Stimulated activated CD4-positive, alpha-beta T cell treated with anti-CD3 and anti-CD28 coated beads, Interleukin-12 subunit alpha, Interleukin-12 subunit beta, amount 100 ng/mL, for 48 hours (primary cell): ENCODE measurements at places on chromosomes 12 and 14.
A peak's percentile ranks its signal among the peaks of the same experiment; 100 is the strongest.

- peak; percentile 14 for DNase-seq
Measured at GRCh38 chr12:77049767-77050353, 15.5 kb downstream of the E2F7 start.

DNA sequence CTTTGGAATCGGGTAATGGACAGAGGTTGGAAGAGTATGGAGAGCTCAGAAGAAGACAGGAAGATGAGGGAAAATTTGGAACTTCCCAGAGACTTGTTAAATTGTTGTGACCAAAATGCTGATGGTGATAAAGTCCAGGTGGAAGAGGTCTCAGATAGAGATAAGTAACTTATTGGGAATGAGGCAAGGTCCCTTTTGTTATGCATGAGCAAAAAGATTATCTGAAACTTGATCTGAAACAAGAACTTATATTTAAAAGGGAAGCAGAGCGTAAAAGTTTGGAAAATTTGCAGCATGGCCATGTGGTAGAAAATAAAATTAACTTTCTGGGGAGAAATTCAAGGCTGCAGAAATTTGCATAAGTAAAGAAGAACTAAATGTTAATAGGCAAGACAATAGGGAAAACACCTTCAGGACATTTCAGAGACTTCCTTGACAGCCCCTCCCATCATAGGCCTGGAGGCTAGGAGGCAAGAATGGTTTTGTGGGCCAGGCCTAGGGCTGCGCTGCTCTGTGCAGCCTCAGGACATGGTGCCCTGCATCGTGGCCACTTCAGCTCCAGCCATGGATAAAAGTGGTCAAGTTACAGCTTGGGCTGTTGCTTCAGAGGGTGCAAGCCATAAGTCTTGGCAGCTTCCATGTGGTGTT, 425.7 kb upstream of the PRICKLE1 start:
- DNase-seq: no peak

GRCh38 chr12:102625819-102626218, 145.5 kb upstream of the IGF1 start:
- no peak for DNase-seq

GRCh38 chr12:1290716-1291115, 299.7 kb downstream of the ERC1 start:
- no peak for DNase-seq

- DNase-seq: no peak
Measured at GRCh38 chr14:94451091-94451771, 1.4 kb downstream of the SERPINA11 start.

DNA sequence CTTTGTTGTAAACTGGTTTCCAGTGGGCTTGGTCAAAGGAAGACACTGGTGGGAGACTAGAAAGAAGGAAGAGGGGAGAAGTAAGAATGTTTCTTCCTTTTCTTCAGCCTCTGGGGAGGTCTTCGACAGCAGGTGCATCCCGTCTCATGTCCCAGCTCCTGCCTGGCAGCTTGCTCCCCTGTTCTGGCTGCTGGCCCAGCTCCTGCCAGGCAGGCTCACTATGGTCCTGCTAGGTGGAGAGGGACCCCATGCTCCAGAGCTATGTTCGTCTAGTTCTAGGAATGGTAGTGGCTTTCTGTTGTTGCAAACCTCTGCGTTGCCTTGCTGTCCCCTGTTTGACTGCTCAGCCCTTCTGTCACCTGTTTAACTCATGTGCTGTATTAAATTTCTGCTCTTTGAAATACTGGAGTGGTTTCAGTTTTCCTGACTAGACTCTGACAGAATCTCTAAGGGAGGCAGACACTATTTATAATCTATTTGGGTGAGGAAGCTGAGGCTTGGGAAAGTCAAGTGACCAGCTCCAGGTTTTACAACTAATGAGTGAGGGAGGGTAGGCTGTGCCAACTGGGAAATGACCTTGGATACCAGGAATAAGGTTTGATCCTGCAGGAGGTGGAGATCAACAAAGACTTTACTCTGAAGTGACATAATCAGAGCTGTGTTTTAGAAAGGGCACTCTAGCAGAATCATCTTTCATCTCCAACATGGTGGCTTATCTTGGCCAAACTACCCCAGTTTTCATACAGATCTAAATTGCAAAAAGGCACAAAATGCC, 94.7 kb upstream of the DDHD1 start:
- DNase-seq: no peak

GRCh38 chr14:22668863-22669262, 24.7 kb upstream of the OR6J1 start:
- DNase-seq: no peak

GRCh38 chr14:46063872-46064271, 587.7 kb downstream of the RPL10L start:
- DNase-seq: no peak

DNA sequence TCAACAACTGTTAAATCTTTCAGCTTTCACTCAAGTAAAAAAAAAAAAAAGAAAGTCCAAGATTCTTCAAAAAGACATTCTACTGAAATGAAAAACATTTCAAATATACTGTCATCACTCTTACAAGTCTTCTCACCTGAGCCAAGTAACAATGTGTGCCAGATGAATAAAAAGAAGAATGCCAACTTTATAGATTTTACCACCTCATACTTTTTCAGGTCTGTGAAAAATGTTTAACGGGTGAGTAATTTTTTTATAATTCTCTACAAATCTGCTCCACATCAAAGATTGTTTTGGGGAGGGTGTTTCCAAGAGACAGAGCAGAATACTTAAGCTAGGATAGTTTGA, 181.0 kb upstream of the BMP4 start:
- DNase-seq: no peak

GRCh38 chr14:61696753-61697318, 1.5 kb downstream of the HIF1A start:
- DNase-seq: no peak

- DNase-seq: no peak
Measured at GRCh38 chr14:38405851-38406635, 150.2 kb upstream of the CLEC14A start.

- DNase-seq: no peak
Measured at GRCh38 chr12:31880340-31880739, 78.9 kb upstream of the RESF1 start.

GRCh38 chr12:120216742-120217605, 16.1 kb upstream of the RPLP0 start:
- DNase-seq: no peak

DNA sequence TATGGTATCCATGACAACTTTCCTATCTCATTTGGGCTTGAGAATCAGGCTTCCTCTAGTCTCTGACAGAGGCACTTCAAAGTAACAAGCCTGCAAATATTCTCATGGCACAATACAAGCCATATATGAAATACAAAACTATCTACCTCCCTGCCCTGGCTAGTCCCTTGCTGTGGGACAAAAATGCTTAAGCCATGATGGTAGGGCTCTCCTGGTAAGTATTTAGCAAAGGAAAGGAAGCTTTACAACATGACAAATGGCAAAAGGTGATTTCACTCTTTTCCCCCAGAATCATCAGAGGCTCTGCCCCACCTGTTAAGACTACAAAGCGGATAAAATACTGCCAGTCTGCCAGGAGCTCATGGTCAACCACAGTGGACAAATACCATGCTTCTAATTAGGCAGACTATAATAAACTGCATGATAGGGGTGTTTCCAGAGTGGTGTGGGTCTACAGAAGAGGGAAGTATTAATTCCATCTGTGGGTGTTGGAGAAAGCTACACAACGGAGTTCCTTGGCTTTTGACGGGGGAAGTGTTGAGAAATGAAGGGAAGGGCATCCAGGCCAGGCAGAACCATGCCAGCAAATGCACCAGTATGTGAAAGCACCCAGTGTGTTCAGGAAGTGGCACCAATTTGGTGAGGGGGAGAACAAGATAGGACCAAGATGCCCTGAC, 92.9 kb downstream of the SPTSSA start:
- DNase-seq: no peak

DNA sequence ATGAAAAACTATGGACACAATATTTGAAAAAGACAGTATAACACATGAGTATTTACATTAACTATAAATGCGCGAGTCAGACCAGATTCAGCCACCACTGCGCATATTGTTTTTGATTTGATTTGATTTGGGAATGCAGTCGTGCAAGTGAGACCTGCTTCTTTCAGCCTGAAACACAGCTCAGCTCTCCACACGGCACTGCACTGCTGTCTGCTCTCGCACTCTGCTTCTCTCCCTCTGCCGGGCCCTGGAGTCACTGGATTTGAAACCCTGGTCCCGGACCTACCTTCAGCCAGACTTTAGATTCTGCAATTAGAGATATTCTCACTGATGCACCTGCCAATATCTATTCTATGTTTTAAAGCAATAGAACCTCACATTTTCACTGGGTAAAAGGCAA, 143.9 kb upstream of the TMEM132C start:
- no peak for DNase-seq

GRCh38 chr14:98548071-98548686, 723.8 kb downstream of the BCL11B start:
- DNase-seq: peak; percentile 40

DNA sequence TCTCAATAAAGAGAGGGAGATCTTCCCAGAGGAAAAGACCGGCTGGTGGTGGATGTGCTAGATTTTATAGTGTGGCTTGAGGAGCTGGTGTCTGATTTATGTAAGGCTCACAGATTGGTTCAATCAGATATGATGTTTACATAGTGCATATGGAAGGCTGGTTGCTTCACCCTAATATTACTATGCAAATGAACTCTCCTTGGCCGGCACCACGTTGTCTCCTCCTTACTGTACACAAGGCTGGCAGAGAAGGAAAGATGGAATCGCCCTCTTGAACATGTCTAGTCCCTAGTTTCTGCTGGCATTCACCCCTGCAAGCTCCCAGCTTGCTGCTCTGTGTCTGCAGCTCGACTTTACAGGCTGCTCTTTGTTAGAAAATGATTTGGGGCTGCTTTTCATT, 8.9 kb downstream of the FAM186A start:
- no peak for DNase-seq

GRCh38 chr12:122982963-122983788, 2.7 kb downstream of the ARL6IP4 start:
- DNase-seq: no peak

- DNase-seq: no peak
Measured at GRCh38 chr12:11748903-11749302, 99.4 kb downstream of the ETV6 start.

DNA sequence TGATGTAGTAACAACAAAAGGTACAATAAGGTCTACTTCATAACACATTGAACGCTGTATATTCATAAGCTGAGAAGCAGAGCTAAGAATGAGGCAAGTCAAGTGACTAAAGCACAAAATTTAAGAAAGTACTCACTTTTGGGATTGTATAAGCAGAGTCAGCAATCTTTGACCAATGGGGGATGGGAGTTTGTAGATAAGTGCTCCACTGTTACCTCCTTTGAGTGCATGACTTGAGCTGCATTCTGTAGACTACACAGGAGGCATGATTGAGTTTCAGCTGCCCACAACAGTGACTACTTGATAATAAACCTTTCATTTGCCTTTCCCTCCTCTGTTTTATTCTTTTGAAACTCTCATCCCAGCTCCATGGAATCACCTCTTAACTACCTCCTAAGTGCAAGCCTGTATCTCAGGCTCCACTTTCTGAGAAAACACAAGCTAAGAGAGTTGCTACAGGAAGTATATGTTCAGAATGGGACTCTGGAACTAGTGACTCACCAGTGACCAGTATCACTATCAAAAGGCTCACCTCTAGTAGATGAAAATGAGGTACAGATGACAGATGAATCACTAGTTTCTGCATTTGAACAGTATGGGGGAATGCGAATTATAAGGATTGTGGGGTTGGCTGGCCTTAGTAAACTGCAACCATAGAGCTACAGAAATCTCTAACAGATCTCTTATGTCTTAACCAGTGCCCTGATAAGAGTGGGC, 49.2 kb downstream of the SLC35F4 start:
- DNase-seq: no peak

GRCh38 chr14:95320078-95320895, 579 bp upstream of the CLMN start:
- no peak for DNase-seq

- DNase-seq: peak; percentile 28
Measured at GRCh38 chr12:113261847-113262470, 40.7 kb downstream of the TPCN1 start.

- no peak for DNase-seq
Measured at GRCh38 chr12:120928864-120929652, 24.9 kb upstream of the SPPL3 start.

DNA sequence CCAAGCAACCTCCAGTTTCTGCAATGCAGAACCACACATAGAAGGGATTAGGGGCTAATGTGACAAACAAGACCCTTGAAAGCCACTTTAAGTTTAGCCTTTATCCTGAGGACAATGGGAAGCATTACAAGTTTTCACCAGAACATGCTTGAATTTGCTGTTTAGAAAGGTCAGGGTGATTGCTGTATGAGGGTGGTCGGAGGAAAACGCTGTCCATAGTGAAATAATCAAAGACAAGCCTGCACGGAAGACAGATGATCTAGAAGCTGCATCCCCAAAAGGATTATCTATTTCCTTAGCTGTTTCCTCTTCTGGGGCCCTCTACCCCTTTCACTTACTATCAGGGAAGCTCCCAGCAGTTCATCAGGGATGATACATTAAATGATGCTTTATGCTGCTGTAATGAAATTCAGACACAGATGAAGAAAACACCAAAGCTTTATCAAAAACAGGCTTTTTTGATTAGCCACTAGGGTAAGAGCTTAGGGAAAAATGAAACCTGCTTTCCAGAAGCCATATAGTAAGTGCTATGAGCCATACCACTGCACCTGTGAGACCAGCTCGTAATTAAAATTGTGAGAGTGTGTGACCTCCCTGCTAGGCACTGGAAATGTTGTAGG, 6.5 kb downstream of the HAL start:
- no peak for DNase-seq

DNA sequence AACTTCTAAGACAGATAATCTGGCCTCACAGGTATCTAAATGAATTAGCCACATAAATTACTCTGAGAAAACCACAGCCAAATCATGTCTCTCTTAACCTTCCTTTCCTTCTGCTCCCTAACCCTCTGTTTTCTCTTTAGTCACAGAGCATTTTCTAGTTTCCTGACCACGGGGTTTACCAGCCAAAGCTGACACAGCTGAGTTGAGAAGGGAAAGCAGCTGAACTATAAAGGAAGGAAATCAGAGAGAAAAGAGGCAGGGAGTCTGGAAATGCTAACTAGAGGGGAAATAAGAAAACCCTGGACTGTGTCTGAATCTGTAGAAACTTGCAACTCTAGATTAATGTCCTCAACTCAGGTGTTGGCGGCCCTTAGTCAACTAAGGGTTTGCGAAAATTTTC, 24.4 kb downstream of the ANKS1B start:
- no peak for DNase-seq

GRCh38 chr12:65522956-65523860, 244.7 kb downstream of the MSRB3 start:
- no peak for DNase-seq

- peak; percentile 73 for DNase-seq
Measured at GRCh38 chr12:103877934-103878510, 37.0 kb upstream of the NT5DC3 start.
